ENCODE measurements at places on chromosomes 11 and 22.

- no peak for DNase-seq
Measured at GRCh38 chr11:118046964-118047700, 29.7 kb upstream of the TMPRSS4 start.

DNA sequence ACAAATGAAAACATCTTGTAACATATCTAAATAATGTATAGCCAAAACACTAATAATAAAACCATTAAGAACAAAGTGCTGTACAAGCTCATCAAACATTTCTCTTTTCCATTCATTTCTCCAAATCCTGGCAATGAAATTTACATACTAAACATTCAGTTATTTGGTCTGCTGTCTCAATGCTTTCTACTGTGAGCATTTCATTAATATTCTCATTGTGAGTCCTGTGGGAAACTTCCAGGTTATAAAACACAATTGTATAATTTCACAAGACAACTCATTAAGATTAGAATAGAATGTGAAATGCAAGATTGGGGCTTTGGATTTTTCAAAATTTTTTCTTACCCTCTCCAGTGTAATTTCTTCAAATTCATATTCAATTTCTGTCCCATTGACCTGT lies 876.9 kb upstream of the CCDC90B start:
- DNase-seq, result no peak

DNA sequence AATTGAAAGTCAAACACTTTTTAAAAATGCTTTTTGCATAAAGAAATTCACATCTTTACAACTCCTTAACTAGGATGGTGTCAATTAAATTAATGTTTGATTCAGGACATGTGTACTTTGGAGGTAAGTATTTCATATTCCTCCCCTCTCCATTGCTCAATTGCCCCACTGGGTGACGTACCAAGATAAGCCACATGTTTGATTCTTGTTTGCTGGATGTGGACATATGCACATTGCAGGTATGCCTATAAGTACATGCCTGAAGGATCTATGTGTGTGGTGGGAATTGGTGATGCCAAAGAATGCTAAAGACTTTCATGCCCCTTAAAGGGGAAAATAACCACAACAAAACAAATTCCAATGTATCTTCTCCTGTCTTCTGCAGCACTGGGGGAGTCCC lies 5.8 kb downstream of the CD44 start:
- no peak for DNase-seq

- no peak for DNase-seq
Measured at GRCh38 chr22:41052661-41053490, 39.5 kb upstream of the EP300 start.

- no peak for DNase-seq
Measured at GRCh38 chr11:120191058-120191457, 19.8 kb upstream of the OAF start.

GRCh38 chr11:69198891-69199582 lies 43.3 kb downstream of the SMIM38 start:
- DNase-seq, result no peak

DNA sequence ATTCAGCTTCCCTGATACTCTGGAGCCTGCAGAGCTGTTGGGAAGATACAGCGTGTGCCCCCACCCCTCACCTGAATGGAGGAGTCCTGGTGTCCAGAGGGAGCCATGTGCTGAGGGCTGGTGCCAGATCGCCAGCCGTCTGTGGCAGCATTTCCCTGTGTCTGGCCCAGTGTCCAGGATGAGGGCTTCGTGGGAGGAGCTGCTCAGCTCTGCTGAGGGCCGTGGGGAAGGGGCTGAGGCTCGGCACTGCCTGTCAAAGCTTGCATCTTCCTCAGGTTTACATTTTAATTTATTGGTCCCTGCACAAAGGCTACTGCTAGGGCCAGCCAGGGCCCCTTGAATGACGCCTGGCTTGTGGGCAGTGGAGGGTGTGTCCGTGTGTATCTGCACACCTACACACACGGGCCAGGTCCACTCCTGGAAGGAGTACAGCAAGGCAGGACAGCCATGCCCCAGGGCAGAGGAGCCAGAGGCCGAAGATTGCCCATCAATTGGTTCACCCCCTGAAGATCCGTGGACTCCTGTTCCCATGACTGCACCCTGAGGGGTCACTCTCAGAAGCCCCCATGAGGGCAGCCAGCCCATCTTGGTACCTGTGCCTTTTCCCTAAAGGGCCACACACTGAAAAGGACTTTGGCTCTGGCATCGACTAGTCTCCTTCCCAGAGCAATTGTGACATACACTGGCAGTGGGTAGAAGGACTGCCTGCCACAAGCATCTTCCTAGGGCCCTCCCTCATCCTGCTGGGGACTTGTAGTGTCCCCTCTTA lies 107.7 kb upstream of the PARVA start:
- no peak for DNase-seq

DNA sequence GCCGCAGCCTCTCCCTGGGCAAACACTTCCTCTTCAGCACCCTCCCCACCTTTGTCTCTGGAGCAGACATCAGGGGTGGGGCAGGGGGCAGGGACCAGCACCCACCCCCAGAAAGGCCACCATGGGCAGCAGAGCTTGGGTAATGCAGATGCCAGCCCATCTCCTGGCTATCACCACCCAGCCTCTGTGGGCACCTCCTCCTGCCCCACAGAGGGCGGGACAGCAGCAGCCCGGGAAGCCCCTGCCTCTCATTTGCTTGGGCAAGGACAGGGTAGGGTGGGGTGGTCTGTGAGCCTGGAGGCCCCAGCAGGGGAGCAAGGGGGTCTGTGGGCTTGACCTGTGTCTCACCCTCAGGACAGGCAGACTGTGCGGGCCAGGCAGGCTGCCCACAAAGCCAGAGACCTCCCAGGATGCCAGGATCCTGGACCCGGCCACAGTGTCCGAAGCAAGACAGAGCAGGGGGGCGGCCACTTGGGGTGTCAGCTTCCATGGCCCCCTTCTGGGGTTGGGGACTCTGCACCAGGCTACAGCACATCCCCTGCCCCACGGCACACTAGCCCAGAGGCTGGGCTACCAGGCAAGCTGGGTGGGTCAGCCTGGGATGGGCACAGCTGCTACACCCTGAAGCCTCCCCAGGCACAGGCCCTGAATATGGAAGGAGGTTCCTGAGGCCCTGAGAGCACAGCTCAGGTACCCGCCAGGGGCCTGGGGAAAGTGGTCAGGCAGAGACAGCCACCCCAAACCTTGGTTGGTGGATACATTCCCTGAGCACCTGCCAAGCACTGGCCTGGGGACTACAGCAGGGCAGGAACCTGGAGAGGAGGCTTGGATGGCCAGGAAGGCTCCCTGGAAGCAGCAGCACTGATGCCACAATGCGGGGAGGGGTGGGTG lies 4.5 kb downstream of the RNH1 start:
- DNase-seq, result no peak
